ENCODE measurements at places on chromosomes 5 and 9. TPM values are rescaled to one million over a fixed set of nuclear protein-coding genes. Genes with fewer than 3 reads are reported as not detected.

Gene BRINP1
- total RNA-seq, result 1.4 TPM

Gene RNF208
- total RNA-seq, result 7.0 TPM

GRCh38 chr5:89313044-89313443, 430.1 kb upstream of the MEF2C start:
- H3K27ac ChIP-seq, result no peak overlapping the region
- no peak for DNase-seq
- no peaks in the 10 kb centered on the region for H3K4me1 ChIP-seq
- H3K36me3 ChIP-seq, result no peaks in the 10 kb centered on the region
- no peaks in the 10 kb centered on the region for H3K27me3 ChIP-seq

Gene TAL2
- 0.98 TPM for total RNA-seq

Gene LCN9
- not detected for total RNA-seq

Data from kidney (tissue), 22 donors.